NCI-H748 treated with DMSO at 0.1 percent for 48 hours (cell line): ENCODE measurements at places on chromosomes 13 and 19.

- DNase-seq, result no peak
These were observed 929 bp upstream of the TNFSF13B start for GRCh38 chr13:108268466-108269112.

- peak; percentile 45 for DNase-seq
These were observed 169.4 kb downstream of the OLFM4 start for GRCh38 chr13:53198017-53198416.

DNA sequence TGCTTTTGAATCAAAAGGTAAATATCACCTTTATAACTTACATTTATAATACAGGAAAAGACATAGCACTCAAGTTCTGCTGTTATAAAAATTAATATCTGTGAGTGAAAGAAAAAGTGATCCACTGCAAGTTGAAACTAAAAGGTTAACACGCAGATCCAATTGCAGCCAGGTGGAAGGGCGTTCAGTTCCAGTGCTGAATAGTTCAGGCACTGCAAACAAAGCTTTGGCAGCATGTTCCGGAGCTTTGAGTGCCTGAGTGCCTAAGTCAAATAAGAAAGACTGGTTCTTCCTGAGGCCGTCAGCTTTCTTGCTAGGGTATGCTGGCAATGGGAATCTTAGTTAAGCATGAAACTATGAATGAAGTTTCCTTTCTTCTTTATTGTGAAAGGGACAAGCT lies 200.3 kb downstream of the LMO7 start:
- DNase-seq, result no peak

- DNase-seq, result no peak
These were observed 1.1 kb upstream of the IFI30 start for GRCh38 chr19:18172331-18173053.

DNA sequence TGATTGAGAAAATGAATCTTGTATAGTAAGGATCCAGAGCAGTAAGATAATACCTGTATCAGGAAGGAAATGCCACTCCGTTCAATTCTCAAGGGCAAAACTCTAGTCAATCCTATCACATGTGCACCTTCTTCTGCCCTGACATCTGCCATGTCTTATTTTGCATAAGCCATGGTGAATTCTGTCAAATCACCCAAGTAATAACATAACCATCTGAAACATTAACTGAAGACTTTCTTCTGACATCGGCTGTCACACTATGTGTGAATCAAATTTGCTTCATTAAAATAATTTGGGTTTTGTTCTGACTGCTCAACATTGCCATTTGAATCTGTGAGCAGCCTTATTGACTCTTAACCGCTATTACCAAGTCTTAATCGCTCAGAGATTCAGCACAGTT lies 91.2 kb downstream of the PCDH9 start:
- DNase-seq, result no peak

- DNase-seq, result no peak
These were observed 16.5 kb downstream of the LRRC4B start for GRCh38 chr19:50551715-50552187.

DNA sequence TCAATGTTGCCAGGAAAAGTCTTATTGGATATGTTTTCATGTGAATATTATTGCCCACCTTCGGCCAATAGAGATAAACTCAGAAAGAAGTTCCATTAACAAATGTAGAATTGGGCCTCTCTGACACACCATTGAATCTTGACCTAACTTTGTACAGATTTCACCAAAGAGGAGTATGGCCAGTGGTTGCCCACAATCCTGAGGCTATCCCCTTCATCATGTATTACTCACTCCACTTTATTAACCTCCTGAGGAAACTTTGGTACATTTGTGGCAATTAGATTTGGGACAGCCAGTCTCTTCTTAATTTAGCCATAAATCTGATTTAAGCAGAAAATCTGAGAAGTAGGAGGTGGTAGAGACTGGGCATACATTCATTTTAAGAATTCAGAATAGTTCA lies 53.3 kb upstream of the POSTN start:
- DNase-seq, result no peak

DNA sequence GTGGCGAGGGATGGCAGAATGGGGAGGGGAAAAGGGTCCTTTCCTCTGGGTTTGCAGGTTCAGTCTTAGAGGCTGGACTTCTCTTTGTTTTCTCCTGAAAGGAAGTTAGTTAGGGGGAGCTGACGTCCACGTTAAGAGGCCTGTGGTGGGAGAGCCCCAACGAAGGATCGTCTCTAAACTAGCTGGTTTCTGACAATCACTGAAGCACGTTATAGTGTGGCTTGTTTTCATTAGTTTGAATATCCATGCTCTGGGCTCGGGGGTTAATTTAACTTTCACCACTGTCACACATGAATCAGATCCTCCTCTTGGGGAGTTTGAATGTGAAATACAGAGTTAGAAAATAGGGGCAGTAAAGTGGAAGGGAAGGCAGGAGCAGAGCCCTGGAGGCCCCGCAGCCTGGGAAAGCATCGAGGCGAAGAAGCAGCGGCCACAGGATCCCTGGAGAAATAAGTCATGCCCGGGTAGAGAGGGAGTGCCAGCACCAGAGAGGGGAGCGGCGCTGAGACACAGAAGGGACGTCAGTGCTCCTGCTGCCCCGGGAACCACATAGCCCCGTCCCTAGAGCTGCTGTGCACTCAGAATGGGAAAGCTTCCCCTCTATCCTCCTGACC lies 31.1 kb upstream of the AMER2 start:
- no peak for DNase-seq

DNA sequence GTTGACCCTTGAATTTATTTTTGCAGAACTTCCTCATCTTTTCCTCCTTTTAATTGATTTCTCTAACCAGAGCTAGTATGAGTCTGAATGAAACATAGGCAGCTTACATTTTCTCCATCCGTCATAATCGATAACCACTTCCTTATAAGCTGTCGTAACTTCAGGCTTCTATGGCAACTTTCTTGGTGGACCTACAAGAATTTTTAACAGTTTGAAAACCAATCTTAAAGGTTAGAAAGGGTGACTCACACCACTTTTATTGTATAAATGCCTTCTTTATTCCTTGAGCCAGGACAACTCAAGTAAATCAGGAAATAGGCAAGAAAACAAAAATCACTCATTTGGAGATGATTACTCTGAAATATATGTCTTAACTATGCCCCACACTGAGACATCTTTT lies 105.7 kb upstream of the KL start:
- no peak for DNase-seq
